Activated CD4-positive, alpha-beta T cell treated with anti-CD3 and anti-CD28 coated beads, Interleukin-10, Interleukin-2, amounts not matched to agents 100 ng/mL and 50 ng/mL, durations not matched to agents 16 hours and 8 hours (primary cell): ENCODE measurements at places on chromosomes 4 and X.

DNA sequence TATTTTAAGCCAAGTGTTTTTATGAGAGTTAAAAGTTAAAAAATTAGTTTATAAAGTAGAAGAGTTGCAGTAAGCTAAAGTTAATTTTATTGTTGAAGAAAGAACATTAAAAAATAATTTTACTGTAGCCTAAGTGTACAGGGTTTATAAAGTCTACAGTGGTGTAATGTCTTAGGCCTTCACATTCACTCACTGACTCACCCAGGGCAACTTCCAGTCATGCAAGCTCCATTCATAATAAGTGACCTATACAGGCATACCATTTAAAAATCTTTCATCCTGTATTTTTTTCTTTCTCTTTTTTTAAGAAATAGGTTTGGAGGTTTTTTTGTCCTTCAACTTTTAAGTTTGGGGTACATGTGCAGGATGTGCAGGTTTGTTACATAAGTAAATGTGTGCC, 87.9 kb upstream of the NR3C2 start:
- no peak for DNase-seq

DNA sequence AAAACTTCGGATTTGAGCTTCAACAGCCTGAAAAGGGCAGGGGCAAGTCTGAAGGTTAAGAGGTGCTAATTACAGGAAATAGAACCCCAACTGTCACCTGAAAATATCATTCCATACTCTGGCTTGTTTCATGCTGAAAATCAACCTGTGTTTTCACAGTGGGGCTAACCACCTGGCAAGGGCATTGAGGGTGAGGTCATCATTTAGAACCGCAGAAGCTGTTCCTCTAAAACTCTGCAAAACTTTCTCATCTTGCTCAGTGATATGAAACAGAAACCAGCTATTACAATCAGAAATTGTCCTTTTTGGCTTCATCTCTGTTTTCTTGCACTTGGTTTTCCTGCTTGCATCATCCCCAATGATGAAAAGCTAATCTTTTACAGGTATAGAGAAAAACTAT, 247.6 kb downstream of the DCLK2 start:
- DNase-seq = no peak

- DNase-seq = no peak
These were observed 39.3 kb downstream of the RTL3 start for GRCh38 chrX:78619834-78620233.

DNA sequence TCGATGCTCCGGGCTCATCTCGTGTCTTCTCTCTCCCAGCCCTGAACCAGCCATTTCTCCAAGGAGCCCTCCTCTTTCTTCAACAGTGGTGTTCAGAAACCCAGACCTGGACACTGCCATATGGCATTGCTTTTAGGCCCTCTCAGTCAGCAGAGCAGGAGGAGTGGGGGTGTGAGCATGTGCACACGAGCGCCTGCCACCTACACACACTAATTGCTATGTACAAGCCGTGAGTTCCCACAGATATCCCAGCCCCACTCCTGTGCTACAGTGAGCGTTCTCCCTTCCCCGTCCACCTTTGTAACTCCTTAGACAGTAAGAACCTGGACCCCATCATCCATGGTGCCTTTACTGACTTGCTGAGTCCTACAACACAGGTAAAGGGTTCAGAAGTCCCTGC, 53.8 kb downstream of the TNIP2 start:
- no peak for DNase-seq

- DNase-seq = no peak
These were observed 343.5 kb upstream of the SFRP2 start for GRCh38 chr4:154132406-154132805.

- no peak for DNase-seq
These were observed 8.8 kb upstream of the RASL11B start for GRCh38 chr4:52853351-52853750.

DNA sequence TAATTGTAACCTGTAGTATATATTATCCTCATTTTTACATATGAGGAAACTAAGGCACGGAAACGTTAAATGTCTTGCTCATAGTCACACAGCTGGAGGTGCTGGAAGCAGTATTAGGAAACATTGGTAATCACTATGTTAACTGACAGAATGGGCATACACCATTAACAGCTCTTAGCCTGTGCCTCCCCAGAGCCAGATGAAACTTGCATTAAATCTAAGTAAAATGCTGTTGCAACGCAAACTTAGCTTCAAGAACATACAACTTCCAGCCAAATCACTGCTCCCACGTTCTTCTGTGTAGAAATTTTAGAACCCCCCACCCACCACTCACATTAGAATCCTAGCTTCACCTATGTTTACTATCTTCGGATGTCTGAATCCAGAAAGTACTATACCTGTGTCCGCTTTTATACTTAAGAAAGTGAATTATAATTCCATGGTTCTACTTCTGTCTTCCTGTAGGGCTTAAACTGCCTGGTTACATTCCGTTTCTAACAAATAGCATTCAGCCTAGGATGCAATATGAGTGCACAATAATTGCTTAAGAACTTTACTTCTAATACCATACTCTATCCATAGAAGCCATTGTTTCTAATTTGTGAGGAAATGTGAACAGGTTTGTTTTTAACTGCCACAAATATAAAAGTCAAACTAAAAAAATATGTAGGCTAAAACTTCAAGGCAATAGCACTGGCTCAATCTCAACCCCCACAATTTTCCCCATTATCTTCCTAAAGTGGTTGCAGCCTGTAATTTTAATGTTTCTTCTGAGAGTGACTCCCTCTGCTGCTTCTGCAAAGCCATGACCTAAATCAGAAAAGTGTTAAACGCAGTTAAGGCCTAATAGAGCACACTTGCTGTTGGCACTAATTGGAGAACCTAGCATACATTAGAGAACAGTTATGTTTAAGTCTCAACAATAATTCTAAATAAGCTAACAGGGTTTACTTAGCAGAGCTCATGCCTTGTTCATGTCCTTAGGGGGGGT, 4.4 kb downstream of the UNC5C start:
- DNase-seq = no peak

GRCh38 chr4:163331629-163332376, 593 bp downstream of the NPY1R start:
- no peak for DNase-seq

DNA sequence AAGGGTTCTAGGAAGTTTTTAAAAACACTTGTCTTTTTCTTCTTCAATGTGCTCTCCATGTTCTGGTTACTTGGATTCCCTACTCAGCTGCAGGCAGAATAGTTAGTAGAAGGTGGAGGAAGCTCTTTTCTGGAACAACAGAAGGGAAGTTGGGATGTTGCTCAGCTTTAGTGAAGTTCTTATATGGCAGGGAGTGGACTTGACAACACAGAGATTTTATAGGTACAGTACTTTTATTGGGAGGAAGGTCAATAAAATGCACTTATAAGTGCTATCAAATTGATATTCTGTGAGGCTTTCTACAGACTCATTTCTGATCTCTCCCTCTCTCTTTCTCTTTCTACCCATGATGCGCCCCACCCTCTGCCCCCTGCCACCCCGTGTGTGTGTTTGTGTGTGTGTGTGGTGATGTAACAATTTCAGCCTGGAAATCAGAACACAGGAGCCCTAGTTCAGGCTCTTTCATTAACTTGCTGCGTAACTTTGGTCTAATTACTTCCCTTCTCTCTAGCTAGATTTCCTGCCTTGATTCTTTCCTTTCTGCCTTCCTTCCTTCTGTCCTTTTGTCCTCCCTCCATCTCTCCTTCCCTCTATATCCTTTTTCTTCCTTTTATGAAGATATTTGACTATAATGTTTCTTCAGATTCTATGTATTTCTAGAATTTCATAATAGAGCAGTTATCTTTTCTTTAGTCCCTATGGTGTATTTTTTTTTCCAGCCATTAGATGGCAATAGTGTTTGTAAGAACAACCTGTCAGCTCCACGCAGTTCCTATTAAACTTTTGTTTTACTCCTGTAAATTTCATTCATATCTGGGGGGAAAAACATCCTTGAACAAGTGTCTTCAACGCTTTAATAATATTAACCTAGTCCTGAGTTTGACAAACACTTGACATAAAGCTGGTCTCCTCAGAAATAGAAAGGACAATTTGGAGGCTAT, 37.1 kb downstream of the HEPH start:
- peak; percentile 8 for DNase-seq

DNA sequence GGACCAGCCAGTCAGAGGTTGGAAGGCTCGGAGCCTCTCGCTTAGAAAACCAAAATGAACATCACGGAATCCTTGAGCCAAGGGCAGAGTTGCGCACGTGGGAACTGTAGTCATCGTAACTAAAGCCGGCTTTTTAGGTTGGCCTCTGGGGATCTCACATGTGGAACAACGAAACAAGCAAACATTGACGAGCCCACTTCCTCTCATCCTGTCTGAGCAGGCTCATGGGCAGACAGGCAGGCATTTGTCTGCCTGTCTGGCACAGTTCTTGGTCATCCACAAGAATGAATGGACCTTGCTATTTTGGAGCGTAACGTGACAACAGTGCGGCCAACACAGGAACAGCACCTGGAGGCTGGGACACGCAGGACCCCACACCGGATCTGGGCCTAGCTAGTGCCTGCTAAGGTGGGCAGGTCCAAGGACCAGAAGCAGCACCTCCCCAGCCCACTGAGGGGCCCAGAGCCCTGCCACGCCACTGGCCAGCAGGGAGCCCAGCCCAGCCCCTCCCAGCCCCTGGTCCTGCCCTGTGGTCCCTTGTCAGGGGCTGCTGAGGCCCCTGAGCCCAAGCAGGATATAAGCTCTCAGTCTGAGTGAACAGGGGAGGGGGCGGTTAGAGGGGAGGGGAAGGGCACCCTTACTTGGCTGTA, 9.2 kb upstream of the TREX2 start:
- no peak for DNase-seq

DNA sequence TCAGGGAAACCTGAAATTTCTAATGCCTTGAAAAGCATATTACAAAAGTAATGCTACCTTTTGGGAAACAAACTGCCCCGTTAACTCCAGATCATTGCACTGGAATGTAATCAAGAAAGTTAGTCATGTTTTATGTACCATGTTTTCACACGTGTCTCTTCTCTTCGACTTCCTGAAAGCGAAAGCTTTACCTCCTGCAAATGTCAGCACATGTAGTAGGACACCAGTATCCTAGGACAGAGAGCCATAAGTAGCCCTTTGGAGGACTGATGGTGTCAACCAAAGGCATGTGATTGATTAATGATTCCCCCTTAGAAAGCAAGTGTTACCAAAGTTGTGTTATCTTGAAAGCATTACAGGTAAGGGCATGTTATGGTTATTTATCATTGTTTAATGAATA, 8.8 kb upstream of the MND1 start:
- DNase-seq = no peak

GRCh38 chr4:110612631-110613269, 10.1 kb downstream of the PITX2 start:
- DNase-seq = no peak

- DNase-seq = no peak
These were observed 83.6 kb upstream of the TTC29 start for GRCh38 chr4:147029296-147029695.

GRCh38 chrX:134999469-134999868, 8.7 kb downstream of the SMIM10 start:
- DNase-seq = peak; percentile 46

DNA sequence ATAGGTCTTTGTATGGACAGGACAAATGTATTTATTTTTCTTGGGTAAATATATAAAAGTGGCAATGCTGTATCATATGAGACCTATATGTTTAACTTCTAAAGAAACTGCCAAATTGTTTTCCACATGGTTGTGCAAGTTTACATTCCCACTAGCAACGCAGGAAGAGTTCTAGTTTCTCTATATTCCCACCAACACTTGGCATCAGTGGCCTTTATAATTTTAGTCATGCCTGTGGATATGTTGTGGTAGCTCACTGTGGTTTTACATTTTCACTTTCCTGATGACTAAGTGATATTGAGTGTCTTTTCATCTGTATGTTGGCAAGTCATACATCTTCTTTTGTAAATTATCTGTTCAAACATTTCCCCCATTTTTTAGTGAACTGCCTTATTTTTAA, 126.0 kb downstream of the EMCN start:
- DNase-seq = peak; percentile 44

DNA sequence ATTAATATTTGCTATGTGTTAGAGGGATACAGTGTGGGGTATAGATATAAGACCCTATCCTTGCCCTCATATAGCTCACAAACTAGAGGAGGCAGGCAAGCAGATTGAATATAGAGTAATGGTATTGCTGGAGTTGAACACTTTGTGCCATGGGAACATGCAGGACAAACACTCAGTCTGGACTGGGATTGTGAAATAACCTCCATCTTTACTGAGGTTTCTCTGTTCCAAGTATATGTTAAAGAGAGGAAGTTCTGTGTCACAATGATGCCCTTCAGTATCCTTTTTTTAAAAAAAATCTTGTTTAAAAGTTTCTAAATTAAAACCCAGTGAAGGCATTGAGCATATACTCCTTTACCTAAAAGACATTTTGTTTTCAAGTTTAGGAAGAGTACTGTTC, 8.7 kb downstream of the FABP2 start:
- no peak for DNase-seq

DNA sequence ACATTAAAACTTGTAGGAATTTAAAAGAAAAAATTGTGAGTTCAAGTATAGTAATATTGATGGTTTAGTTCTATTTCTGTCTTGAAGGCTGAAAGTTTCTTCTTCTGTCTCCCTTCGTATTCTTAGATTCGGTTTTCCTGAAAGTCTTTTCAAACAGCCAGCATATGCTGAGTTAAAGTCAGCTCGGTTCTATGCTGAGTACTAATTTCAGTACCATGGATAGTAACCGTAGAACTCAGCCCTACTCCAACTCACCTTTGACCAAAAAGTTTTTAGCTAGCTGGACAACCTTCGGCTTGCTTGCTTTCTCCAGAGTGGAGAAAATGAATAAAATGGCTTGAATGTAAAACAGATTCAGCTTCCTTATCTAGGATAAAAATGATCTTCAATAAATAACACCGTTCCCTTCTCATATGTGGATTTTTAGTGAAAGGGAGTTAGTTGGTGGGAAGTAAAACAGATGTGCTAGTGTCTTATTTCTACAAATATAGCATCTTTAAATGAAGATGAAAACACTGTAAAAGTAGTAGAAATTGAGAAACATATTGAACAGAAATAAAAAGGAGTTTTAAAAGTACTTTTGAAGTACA, 5.2 kb downstream of the POU4F2 start:
- no peak for DNase-seq

DNA sequence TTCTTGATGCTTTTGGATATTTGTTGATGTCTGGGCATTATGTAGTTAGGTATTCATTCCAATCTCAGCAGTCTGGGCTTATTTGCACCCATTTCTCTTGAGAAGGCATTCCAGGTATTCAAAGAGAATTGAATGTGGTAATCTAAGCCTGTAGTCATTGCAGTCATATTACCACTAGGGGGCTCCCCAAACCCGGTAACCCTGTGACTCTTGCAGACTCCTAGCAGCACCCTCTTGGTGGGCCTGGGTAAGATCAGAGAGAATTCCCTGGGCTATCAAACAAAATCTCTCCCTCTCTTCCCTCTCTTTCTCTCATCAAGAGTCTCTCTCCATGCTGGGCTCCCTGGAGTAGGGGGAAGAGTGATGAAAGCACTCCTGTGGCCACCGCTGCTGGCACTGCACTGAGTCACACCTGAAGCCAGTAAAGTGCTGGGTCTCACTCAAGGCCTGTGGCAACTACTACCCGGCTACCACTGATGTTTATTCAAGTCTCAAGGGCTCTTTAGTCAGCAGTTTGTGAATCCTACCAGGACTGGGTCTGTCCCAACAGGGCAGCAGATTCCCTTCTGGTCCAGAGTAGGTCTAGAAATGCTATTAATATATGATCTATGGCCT, 187.7 kb upstream of the NUDT10 start:
- DNase-seq = peak; percentile 66
